ENCODE measurements at places on chromosomes 3 and 15. TPM values are rescaled to one million over a fixed set of nuclear protein-coding genes. Genes with fewer than 3 reads are reported as not detected.

- DNase-seq, result no peak
Observed at GRCh38 chr3:114428044-114428595, 134.3 kb downstream of the TIGIT start.

Gene LINGO1
- 0.96 TPM for total RNA-seq

GRCh38 chr3:179082416-179082815 lies 10.8 kb upstream of the ZMAT3 start:
- DNase-seq, result no peak

DNA sequence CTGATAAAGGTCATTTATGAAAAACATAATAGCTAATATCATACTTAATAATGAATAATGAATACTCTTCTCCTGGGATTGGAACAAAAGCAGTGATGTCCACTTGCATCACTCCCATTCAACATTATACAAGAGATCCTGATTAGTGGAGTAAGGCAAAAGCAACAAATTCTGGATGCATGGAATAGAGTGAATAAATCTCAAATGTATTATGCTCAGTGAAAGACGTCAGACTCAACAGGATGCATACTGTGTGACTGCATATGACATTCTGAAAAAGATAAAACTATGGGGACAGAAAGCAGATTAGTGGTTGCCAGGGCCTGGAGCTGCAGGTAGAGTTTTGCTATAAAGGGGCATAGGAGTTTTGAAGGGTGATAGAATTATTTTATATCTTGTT lies 77.6 kb upstream of the ZBTB20 start:
- DNase-seq, result no peak

- no peak for DNase-seq
Observed at GRCh38 chr3:87227835-87228144, 681 bp downstream of the CHMP2B start.

Gene SLCO3A1
- total RNA-seq, result 56.8 TPM

Gene ANKRD63
- not detected for total RNA-seq

GRCh38 chr3:177437513-177438337 lies 240.4 kb upstream of the TBL1XR1 start:
- DNase-seq, result no peak

Gene KCTD6
- 6.2 TPM for total RNA-seq

Gene FAIM
- 3.1 TPM for total RNA-seq
